Brain pericyte (primary cell): ENCODE measurements at places on chromosomes 12 and 14.

DNA sequence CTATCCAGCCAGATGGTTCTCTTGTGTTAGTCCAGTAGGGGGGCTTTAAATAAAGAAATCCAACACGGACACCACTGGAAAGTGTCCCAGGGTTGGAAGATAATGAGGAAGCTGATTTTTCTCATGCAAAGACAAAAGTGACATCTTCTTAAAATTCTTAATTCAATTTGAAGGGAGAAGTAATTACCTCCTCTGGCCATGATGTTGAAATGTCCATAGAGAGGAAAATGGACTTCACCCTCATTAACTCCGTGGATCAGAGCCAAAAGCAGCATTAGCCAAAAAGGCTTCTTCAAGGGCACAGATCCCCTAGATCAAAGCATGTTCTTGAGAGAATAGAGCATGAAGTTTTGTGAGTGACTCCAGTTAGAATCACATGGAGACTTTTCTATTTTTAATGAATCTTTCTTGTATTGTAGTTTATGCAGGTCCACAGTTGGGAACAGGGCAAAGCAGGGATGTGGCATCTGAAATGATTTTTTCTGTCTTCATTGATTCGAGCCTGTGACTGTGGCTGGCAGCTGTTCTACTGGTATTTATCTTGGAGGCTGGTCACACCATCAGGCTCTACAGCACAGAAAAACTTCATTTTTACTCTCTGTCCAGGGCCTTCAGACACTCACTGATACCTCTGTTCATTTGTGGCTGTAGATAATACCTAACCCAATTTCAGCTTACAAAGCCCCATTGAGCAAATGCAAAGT lies 1002.5 kb downstream of the AACS start:
- DNase-seq: no peak

GRCh38 chr12:78181544-78182162 lies 351.0 kb downstream of the NAV3 start:
- no peak for DNase-seq

GRCh38 chr12:128268379-128268995 lies 1.5 kb downstream of the TMEM132C start:
- DNase-seq: no peak

DNA sequence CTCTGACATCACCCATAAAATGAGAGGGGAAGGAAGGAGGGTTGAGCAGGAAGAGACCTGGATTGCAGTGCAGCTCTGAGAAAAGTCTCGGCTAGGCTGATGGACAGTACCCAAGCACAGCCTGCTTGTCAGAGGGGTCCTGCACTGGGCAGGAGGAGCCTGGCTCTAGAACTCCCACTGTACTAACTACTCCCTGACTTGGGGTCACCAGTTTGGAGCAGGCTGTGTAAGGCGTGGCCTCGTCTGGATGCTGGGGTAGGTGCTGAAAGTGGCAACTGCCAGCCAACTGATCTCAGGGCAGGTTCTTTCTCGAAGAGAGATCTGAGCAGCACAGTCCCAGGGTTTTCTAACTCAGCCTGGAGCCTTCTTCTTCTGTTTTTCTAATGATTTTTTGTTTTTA lies 176.3 kb downstream of the ATP23 start:
- DNase-seq: no peak

DNA sequence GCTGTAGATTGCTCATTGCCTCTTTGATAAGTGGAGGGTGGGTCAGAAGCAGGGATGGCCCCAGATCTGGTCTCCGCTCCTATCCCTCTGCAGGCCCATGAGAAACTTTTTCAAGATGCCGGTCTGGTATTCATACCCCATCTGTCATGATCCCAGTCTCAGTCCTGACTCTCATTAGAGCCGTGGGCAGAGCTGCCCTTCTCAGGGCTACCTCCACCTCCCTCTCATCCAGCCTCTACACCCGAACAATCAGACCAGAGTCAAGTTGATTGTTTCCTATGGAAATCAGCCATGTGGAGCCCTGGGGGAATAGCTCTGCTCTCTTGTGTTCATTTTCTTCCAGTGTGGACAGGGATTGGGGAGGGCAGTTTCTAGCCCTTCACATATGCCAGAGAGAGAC lies 45.8 kb downstream of the NEUROD4 start:
- no peak for DNase-seq
